ENCODE measurements at places on chromosomes 4 and X.

GRCh38 chr4:156228676-156229075 is 275.0 kb upstream of the CTSO start:
- DNase-seq, result no peak

- no peak for DNase-seq
These were observed 330.5 kb upstream of the ZFP42 start for GRCh38 chr4:187665086-187665485.

GRCh38 chrX:12758291-12758690 is 32.9 kb upstream of the PRPS2 start:
- no peak for DNase-seq

- no peak for DNase-seq
These were observed 169.1 kb downstream of the GUCY2F start for GRCh38 chrX:109312757-109313156.

DNA sequence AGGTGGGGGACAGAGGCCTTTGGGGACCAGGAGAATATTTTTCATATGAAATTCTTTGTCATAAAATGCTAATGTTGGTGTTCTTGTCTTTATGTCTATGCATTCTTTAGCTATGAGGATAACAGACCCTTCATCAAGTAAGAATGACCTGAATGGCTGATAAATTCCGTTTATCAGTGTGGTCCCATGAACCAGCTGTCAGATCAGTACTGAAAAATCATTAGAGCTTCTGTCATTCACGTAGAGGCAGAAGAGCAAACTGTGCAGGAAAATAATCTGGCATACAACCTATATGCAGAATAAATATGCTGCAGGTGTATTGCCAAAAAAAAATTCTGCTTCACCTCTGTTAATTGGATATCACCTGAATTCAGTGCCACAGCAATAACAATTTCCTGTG is 828.6 kb downstream of the ADGRL3 start:
- DNase-seq, result no peak

- no peak for DNase-seq
These were observed 44.6 kb upstream of the ANKRD50 start for GRCh38 chr4:124757126-124757525.

DNA sequence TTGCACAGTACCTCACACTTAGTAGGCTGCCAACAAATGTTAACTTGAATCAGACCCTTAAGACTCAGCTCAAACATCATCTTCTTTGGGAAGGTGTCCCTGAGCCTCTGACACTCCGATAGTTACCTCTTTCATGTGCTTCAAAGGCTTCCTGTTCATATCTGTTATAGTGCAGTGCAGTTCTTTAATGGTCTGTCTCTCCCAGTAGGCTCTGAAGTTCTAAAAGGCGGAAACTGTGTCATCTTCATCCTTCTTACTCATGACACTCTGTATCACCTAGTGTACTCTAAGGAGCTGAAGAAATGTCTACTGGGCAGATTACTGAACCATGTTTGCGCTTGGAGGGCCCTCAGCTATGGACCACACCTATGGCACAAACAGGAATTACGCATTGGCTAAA is 2.1 kb upstream of the DIAPH2 start:
- DNase-seq, result no peak

- DNase-seq, result no peak
These were observed 3.3 kb upstream of the OPN1LW start for GRCh38 chrX:154140742-154141141.

- DNase-seq, result no peak
These were observed 318.7 kb upstream of the TECRL start for GRCh38 chr4:64727960-64728359.

GRCh38 chr4:186712690-186713089 is 11.0 kb downstream of the FAT1 start:
- no peak for DNase-seq

GRCh38 chr4:132651196-132651595 is 497.9 kb upstream of the PCDH10 start:
- no peak for DNase-seq

GRCh38 chrX:136176399-136176825 is 29.1 kb downstream of the FHL1 start:
- no peak for DNase-seq

DNA sequence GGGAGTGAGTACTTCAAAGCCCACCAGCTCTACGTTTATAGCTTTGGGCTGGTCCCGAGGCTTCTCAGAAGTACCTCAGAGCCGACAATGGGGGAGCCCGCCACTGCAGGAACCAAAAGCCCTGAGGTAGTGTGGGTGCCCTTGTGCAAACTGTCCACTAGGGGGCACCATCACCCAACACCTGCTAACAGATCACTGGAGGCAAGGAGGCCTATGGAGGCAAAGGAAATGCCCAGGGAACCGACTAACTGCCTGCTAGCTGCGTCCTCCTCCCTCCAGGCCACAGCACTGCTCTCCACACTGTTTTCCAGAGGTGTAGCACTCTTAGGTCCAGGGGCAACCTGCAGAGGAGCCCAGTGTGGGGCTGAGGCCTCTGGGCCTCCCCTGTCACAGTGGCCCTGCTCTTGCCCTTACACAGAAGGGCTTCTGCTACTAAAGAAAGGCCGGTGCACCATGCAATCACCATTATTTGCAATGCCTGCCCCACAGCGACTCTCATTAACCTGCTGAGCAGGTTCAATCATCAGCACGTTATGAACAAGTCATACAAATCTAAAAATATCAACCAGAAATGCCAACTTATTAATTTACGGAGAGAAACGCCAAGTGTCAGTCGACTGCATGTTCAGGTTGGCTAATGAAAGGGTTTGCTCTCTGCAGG is 159.1 kb downstream of the NSUN7 start:
- DNase-seq, result peak; percentile 60

DNA sequence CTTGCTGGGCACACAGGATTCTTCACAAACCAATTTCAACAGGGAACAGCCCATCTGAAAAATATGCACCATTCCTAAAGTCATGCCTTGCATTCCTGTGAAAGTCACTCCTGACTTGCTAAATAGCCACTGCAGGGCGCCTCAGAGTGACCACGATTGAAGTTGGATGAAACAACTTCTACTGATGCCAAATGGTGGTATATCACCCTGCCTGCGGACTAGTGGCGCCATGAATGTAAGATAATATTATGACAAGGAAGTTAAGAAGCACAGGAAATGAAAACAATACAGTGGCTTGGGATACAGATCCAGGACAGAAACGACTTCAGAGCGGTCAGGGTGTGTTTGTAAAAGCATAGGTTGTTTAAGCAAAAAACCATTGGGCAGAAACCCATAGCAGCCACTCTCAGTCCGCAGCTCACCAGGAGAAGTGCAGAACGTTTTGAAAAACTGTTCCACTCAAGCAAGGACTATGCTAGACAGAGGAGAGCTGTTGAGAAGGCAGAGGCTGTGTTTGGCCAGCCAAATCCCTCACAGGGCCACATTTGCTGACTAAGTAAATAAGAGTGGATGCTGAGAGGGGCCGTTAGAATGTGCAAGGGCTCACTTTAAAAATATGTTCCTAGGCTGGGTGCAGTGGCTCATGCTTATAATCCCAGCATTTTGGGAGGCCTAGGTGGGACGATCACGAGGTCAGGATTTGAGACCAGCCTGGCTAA is 250.4 kb downstream of the PTTG2 start:
- DNase-seq, result no peak

DNA sequence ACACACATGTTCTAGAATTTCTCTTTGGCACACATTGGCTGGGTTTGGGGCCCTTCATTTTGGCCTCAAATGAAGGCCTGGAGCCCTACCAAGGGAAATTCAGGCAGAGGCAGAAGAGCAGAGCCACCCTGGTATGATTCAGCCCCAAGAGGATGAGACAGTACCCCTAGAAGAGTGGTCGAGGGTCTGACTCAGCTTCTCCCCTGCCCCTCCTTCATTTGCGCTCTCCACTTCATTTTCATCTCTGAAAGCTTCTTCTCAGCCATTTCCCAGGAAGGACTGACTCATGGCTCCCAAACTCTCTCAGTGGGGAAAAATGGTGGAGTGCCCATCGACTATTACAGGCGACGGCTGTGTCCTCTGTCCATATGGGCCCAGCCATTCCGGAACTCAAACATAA is 43.5 kb downstream of the MAMLD1 start:
- DNase-seq, result no peak

- no peak for DNase-seq
These were observed 171.9 kb downstream of the TMA16 start for GRCh38 chr4:163666332-163666873.

DNA sequence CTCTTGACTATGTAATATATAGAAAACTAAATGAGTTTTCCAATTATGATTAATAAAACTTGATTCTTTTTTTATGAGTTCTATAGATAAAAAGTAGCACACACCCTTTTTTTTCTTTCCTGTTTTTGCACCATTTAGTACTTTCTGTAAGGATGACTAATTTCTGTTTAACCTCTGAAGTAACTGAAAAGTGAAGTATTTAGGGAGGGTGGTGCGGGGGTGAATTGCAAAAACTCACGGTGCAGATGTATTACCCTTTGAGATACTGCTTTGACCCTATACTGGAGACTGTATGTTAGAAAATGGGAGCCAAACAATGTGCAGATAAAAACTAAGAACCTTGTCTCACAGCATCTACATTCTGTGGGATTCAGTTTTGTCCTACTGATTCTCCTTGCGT is 471.6 kb downstream of the DTHD1 start:
- DNase-seq, result no peak

GRCh38 chr4:34492414-34492813 is 1751.9 kb downstream of the ARAP2 start:
- no peak for DNase-seq

DNA sequence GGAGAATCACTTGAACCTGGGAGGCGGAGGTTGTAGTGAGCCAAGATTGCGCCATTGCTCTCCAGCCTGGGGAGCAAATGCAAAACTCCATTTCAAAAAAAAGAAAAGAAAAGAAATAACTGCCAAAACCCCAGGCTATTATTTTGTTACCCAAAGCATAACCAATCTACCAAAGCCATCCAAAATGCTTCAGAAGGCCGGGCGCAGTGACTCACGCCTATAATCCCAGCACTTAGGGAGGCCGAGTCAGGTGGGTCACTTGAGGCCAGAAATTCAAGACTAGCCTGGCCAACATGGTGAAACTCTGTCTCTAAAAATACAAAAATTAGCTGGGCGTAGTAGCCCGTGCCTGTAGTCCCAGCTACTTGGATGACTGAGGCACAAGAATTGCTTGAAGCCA is 49.8 kb downstream of the SMIM31 start:
- no peak for DNase-seq

- DNase-seq, result peak; percentile 51
These were observed 28.4 kb downstream of the PDHA1 start for GRCh38 chrX:19372170-19372546.

DNA sequence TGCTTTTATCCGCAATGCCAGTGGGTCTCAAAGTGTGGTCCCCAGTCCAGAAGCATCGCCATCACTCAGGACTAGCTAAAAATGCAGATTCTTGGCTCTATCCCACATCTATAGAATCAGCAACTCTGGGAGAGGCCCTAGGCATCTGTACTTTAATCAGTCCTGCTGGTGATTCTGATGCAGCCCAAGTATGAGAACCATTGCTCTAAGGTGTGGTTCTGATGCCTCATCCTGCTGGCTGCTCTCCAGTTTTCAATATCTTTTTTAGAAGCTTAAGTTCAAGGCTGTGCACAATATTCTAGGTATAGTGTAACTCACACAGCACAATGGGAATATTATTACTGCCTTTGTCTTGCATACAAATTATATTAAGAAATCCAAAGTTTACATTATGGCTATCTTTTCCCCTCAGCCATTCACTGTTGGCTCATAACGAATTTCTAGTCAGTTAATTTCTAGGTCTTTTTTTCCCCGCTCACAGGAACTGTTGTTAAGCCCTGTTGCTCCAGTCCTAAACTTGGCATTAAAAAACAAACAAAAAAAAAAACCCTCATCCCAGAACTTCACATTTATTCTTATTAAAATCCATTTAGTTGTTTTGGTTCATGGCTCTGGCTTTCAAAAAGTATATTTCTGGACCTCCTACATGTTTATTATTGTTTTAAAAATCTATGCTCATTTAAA is 109.1 kb downstream of the PHEX start:
- DNase-seq, result no peak

GRCh38 chrX:22538580-22538979 is 265.9 kb downstream of the CBLL2 start:
- no peak for DNase-seq

DNA sequence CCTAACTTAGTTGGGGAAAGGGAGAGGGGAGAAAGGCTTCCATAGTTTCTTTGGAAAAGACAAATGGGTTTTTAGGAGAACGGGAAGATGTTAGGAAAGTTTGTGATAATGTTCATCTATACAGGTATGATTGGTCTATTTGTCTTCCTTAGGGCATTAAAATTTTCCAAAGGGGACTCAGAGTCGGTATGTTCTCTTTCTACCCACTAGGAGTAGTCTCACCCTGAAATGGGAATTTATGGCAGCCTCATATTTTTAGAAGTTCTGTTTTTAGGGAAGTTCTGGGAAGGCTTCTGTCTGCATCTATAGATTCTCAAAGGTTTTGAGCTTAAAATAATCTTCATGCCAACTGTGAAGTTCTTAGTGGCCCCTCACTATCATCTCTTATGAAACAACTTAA is 637.3 kb downstream of the ADGRL3 start:
- no peak for DNase-seq

DNA sequence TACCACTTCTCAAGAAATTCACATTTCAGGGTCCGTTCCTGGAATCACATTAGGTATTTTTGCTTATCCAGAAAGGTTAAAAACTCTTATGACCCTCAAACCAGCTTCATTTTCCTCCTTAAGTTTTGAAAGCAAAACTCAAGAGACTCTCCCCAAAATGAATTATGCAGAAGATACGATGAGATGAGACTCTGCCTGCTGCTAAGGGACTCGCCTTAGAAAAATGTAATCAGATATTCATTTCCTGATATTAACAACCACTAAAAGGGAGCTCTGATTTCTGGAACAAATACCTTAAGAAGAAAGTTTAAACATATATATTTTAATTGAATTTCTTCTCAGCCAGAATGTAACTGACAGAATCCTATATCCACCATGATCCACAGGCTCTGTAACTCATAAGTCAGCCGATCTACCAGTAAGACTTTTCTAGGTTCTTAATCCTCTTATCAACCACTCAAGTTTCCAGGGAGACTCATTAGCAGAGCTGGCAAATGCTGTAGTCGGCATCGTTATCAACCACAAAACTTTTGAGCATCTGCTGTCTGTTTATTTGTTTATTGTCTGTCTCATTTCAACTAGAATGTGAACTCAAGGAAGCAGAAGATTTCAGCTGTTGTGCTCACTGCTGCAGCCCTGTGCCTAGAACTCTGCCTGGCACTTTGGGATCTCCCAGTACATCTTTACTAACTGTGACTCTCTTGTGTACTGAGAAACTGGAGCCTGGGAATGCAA is 112.5 kb downstream of the LDB2 start:
- no peak for DNase-seq

All from stimulated activated CD4-positive, alpha-beta T cell treated with anti-CD3 and anti-CD28 coated beads, Interleukin-1b, Interleukin-23, amount 100 ng/mL, for 4 hours (primary cell).